ENCODE measurements at places on chromosomes 4 and X.

- DNase-seq, result peak; percentile 90
Observed at GRCh38 chr4:75907966-75908365, 5.7 kb upstream of the PPEF2 start.

- DNase-seq, result peak; percentile 12
Observed at GRCh38 chrX:108439961-108440696, 491 bp downstream of the COL4A5 start.

DNA sequence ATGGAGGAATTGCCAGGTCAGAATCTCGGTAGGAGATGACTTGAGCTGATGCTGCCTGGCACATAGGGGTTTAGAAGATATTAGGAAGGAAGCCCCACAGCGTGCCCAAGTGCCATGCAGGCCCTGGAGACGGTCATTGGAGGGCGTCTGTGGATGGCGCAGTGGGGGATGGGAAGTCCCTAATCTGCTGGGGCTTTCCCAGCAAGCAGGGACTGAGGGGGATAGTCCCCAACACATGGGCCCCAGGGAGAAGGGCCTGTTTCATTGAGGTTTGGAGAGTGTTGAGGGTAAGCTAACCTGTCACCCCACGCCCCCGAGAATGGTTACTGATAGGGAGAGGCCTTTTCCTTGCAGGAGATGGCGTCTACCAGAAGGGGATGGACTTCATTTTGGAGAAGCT, 7.8 kb downstream of the TAFAZZIN start:
- no peak for DNase-seq

DNA sequence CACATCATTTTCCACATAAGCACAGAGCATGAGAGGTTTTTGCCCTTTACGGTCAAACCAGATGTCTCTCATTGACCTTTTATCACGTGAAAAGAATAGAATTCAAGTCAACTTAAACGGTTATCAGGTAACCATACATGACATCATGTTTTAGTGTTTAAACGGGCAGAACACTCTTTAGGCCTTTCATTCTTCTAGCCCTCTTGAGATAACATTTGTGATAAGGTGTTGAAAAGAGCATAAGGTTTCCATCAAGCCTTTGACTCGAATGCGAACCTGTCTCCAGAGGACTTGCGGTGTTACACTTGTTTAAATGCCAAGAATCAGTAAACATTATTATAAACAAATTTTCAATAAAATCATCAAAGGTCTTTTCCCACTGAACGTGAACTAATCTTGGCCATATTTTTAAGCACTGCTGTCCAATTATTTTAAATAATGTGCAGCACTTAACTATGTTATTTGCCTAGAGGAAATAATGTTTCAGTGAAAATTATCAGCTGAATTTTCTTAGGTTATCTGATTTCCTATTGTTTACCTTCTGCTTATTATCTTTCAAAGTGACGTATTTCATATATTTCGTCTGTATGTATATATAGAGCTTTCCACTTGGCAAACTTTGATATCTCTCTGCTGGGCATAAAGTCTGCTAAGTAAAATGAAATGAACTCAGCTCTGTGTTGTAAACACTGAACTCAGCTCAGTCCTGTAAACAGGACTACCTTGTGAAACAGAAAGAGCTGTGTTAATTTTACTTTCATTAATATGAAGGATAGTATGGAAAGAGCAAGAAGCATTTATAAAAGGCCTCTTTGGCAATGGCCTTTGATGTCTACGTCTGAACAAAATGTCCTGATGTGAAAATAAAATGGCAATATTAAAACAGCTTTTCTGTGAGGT, 33.3 kb downstream of the TENM3 start:
- DNase-seq, result no peak

GRCh38 chr4:33063241-33063640, 2343.1 kb downstream of the PCDH7 start:
- DNase-seq, result no peak

- no peak for DNase-seq
Observed at GRCh38 chr4:170691168-170691567, 601.4 kb upstream of the AADAT start.

- no peak for DNase-seq
Observed at GRCh38 chr4:86788826-86789225, 60.4 kb downstream of the SLC10A6 start.

DNA sequence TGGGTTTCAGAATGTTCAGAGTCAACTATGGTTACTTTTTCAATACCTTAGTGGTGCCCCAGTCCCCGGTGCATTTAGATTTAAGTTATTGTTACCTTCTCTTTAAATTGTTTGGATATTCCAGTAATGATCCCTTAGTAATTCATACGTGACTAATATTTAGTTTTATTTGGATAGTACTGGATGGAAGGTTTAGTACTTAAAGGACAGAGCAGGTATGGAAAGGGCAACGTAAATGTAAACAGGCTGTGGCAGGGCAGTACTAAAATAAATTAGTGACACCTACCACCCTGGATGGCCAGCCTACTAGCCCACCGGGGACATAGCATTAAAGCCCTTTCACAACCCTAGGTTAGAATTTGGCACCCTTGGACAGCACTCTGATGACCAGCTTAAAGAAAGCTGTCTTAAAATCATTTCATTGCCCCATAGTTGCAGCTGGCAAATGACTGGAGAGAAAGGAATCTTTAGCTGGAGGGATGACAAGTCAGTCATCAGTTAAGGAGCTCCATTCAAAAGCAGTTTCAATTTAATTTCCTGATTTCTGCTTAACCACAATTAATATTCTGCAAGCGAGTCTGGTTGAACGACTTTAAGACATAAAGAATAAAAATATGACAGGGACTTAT, 16.4 kb downstream of the PLP1 start:
- DNase-seq, result no peak

DNA sequence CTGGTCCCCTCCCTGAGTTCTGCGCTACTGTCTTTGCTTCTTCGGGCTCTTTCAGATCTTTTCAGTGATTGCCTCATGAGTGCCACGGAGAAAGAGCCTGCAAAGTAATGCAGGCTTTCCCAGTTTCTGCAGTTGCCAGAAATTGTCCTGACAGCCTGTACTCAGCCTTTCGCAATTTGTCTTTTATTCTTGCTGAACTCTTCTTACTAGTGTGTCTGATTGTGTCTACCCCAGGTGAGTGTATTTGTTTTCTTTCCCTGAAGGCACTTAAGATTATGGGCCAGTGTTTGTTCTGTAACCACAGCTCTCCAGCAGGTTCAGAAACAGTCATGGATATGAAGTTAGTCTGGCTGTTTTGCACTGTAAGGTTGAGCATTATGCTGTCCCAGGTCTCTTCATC, 47.1 kb downstream of the FAM193A start:
- DNase-seq, result no peak

- no peak for DNase-seq
Observed at GRCh38 chr4:143127621-143128020, 57.1 kb upstream of the USP38 start.

DNA sequence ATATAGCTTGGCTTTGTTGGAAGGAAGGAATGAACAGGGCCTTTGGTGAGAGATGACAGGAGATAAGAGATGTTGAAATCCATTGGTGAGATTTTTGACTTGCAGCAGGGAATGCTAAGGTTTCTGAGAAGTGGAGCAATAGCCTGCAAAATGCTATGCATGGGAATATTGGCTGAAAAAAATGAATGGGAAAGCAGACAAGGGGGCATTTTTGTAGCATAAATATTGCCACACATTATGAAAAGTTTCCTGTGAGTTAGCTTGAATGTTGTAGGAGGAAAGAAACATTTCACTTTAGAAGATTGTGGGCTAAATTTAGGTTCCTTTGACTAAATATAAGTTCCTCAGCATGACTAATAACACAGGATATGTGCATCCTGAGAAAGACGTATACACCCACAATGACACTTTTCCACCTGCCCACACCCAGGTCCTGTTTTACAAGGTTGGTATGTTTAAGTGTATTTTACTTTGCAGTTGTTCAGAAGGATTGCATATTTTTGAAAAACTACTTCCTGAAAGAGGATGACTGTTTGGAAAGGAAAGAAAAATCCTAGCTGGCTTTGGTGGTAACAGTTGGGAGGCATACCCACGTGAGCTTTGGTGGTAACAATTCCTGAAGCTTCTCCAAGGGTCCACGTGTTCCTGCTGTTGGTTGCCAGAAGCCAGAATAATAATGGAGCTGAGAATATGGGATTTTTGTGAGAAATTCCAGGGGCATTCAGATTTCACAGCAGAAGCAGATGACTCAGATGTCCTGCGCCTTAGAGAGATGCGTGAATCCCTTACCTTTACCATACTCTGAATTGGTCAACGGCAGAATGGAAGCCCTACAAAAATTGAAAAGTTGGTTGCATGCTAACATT, 28.5 kb downstream of the PHEX start:
- DNase-seq, result peak; percentile 35

DNA sequence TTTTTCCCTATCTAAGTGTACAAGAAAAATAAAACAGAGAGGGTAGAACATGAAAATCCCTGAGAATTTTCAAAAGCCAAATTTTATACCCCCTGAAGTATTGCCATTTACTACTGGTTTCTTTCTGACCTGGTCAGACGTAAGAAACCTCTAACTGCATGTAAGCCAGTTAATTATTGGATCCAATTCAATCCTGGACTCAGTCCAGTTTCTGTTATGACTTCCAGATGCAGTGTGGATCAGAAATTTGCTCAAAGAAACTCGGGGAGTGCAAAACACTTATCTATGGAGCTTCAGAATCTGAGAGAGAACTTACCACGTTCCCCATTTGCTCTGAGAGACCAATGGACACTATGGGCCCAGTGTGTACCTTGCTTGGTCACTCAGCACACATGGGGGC, 383.5 kb downstream of the KLHL4 start:
- DNase-seq, result no peak

- no peak for DNase-seq
Observed at GRCh38 chr4:42278709-42279324, 118.5 kb upstream of the SHISA3 start.

DNA sequence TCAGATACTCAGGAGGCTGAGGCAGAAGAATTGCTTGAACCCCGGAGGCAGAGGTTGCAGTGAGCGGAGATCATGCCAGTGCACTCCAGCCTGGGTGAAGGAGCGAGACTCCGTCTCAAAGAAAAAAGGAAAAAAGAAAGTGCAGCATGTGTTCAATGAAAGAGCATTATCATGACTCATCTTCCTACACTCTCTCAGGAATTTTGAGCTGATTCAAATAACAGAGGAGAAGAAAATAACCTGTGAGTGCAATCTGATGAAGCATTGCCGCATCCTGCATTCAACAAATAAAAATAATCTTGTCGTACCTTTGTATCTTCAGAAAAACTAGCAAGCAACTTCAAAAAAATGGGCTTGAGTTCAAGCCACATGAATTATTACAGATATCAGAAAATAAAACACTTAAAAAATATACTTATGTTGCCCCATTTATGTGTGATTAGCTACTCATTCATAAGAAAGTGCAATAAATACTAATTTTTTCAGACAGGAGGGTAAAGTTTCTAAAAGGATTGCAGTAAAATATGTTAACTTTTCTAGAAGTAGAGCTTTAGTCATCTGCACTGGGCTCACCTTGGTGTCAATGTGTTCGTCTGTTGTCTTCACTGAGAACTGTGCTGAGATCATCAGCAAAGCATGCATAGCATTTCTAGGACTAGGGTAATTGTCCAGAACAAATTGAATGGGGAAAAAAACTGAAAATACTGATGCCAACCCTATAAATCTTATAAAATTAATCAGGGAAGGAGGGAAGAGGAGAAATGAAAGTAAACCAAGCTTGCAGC, 90.4 kb upstream of the VCX3B start:
- DNase-seq, result no peak

DNA sequence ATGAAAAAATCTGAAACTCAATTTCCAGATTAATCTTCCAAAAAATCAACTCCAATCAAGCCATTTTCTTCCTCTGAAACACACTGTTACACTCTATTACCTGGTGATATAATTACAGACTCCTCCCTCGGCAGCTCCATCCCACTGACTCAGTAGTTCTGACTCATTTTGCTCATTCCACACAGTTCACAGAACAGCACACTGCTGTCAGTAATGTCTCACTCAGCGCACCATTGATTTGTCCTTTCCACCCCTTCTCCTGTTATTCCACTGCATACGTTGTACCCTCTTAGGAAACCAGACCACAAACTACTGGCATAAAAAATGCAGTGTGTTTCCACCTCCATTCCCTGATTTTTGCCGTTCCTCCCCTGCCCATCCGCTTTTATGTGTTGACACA, 212.7 kb downstream of the SLIT2 start:
- no peak for DNase-seq

DNA sequence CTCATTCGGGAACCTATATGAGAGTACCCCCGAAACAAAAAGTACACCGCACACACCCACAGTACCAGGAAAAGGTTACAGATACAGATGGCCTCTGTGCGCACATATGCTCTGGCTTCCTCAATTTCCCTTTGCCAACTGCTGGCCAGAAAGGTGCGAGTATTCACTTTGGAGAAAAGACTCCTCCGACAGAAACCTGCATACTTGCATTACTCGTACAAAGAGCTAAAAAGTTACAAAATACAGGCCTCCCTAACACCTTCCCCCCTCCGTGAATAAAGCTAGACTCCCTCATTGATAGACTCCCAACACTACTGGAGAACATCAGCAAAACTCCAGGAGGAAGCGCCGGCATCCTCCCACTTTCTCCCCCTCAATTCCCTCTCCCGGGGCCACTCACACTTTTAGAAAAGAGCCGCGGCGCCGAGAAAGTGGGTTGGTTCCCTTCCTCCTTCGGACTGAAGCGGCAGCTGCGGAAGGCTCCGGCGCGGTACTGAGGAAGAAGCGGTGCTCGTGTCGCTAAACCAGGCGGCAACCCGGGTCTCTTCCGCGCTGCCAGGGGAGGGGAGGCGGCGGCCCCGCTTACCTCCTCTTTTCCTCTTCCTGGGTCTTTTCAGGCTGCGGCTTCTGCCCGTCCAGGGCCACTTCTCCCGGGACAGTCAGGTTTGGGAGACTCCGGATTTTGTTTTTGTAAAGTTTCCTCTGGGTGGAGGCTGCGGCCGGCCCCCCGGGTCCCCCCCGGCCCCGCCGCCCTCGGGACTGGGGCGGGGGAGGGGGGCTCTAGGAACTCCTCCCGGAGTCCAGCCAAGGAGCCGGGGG, 1.1 kb downstream of the FBXW7 start:
- DNase-seq, result peak; percentile 73

DNA sequence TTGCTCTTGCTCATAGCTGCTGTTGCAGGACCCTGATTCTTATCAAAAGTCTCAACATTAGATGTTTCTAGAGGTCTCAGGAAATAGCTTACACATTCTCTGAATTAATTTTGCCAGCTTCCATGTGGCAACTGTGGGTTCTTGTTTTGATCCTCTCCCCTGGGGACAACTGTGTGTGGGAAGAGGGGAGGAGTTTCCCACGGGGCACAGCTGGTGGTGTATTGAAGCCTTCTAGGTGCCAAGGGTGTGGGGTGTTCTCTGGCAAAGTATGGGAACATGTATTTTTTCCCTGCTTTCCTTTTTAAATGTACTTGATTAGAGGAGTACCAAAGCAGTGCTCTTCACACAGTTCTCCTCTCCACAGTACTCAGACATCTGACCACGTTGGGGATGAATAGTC, 212.7 kb downstream of the RPA4 start:
- DNase-seq, result peak; percentile 0

Measured in NB4 (cell line).